ACHN (cell line): ENCODE measurements at places on chromosomes 3 and 15.
A peak's percentile ranks its signal among the peaks of the same experiment; 100 is the strongest.

DNA sequence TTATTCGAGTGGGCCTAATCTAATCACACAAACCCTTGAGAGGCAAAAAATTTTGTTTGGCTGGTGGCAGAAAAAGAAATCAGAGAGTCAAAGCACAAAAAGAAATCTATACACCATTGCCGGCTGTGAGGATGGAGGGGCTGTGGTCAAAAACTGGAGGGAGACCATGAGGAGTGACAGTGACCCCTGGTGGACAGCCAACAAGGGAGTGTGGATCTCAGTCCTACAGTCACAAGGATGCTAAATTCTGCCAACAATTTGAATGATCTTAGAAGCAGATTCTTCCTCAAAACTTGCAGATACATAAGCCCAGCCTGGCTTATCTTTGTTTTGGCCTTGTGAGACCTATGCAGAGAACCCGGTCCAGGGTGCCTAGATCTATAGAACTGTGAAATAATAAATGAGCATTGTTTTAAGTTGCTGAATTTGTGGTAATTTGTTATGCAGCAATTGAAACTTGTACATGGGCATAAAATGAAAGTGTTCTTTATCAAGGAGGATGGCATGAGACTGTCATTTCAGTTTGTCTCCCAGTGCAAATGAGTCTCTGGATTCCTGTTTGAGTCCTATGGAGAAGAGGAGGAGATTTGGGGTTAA, 103.0 kb upstream of the ARHGEF26 start:
- peak; percentile 27 for DNase-seq

DNA sequence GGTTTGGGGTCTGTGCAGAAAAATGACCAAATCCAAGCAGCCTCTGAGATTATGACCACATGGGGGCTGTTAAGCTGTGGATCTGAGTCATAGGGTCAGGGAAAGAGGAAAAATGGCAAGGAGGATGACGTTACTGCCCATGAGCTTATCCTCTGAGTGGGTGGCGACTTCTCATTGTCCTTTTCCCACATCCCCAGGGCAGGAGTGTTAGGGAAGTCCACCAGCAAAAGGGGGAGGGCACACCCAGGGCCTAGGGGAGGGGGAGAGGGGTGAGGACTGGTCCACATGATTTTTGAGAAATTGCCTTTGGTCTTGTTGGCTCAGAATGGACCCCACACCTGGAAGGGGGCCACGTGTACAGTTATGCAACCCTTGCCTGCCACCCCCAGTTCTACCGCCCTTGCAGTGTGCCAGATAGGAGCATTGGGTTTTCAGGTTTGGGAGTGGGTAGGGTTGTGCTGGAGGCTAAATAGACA, 2.6 kb downstream of the CD276 start:
- peak; percentile 55 for DNase-seq

- no peak for DNase-seq
These were observed 160.4 kb upstream of the CGNL1 start for GRCh38 chr15:57215881-57216280.

- DNase-seq: no peak
These were observed 20.6 kb downstream of the MEIS2 start for GRCh38 chr15:37079726-37080125.

DNA sequence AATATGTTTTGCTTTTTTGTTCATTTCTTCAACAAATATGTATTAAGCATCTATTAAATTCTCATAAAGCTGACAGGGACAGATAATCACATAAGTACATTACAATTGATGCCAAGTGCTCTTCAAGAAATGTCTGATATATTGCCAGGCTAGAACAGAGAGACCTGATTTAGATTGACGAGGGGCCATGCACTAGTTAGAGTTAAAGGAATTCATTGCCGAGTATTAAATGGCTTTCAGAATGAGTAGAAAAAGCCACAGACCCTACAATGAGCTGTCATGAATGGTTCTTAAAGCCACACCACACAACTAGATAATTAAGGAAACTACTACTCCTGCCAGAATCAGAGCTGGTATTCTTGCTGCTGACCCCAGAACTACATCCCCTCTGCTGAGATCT, 250.2 kb upstream of the MME start:
- no peak for DNase-seq

GRCh38 chr3:49120096-49120437, 556 bp downstream of the USP19 start:
- no peak for DNase-seq

- no peak for DNase-seq
These were observed 20.9 kb upstream of the ABHD17C start for GRCh38 chr15:80674245-80674614.
